GM19239 (cell line): ENCODE measurements at places on chromosomes 5 and 9.

DNA sequence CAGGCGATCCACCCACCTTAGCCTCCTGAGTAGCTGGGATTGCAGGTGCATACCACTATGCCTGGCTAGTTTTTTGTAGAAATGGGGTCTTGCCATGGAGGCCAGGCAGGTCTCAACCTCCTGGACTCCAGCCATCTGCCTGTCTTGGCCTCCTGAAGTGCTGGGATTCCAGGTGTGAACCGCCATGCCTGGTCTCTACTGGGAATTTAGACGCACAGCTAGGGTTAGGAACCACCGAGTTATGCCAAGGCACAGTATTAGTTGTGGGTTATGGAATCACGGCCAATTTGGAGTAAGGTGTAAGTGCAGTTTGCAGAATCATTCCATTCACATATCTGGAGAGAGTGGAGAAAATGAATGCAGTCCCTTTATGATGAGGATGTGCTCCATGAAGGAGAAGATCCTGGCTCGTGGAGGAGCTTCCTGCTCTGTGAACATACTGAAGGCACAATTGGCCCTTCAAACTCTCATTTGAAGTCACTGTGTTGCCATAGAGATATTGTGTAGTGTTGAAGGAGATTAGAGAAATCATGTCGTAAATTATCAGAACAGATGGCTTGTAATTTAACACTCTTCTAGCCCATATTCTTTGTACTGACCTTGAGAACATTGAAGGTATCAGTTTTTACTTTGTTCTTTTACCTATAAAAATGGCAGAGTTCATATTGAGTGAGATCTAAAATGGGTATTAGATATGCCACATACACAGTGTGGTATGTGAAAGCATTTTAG, 18.8 kb downstream of the TRIO start:
- DNase-seq: no peak

DNA sequence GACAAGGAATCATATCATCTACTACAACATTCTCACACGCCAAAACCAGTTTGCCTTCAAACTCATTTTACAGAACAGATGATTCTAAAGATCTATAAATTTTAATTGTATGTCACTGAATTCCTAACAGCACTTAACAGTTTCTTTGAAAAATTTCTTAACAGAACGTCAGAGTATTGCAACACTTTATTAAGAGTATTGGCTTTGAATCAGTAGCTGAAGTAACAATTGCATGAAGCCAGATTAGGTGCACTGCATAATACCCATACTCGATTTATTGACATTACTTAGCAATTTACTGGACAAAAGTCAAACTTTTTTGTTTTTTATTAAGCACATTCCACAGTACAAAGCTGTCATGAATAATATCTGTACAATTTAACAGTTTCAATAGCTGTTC, 75.8 kb downstream of the SMIM23 start:
- DNase-seq: no peak

- no peak for DNase-seq
These were observed 469.8 kb downstream of the ACTL7B start for GRCh38 chr9:108386032-108386431.

DNA sequence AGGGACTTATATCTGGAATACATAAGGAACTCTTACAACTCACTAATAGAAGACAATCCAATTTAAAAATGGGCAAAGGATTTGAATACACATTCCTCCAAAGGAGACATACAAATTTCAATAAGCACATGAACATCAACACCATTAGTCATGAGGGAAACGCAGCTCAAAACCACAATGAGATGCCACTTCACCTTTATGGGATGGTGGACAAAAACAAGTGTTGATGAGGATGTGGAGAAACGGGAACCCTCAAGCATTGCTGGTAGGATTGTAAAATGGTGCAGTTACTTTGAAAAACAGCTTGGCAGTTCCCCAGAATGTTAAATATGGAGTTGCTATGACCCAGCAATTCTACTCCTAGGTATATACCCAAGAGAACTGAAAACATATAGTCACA, 72.7 kb upstream of the IER5L start:
- no peak for DNase-seq

DNA sequence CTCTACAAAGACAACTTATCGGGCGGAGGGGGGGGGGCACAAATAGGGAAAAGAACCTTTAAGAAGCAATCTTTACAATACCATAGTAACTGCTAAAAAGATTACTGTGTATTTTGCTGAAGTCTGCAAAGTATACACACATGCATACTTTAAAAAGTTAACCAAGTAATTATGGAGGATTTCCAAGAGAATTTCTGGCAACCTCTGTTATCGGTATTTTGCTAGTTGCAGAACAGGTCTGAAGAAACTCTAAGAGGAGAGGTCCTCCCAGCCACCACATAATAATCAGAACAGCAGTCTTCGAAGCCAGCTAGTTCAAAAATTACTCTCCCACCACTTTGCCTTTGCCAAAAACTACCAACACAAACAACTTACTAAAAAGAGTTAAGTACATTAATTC, 56.1 kb downstream of the UBAP2 start:
- DNase-seq: no peak

DNA sequence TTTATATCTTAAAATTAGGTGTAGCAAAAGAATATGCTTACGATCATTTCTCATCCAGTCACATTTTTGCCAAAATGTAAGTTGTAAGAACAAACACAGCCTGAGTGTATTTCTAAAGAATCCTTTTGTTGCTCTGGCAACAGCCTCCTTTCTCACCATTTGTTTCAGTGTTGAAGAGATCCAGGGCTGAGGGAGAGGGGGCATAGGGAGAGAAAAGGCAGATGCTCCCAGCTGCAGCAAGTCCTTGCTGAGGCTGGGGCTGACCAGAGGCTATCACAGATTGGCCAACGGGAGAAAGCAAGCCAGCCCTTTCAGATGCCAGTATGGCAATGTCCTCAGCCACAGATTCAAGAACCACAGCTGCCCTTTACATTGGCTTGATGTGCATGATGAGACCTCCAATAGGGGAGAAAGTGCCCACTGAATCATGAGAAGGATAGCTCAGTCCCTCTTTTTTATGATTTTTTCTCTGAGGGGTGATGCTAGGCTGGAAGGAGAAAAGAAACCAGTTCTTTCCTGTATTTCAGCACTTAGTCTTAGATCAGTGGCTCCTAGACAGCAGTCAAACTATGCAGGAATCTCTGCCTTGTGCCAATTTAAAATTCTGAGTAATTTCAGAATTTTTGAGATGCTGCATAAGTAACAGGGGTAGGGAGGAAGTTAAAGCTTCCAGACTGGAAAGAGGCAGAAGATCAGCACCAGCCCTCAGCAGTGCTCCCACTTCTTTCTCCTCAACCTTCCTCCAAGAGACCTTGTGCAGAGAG, 142.1 kb downstream of the LHFPL2 start:
- no peak for DNase-seq

DNA sequence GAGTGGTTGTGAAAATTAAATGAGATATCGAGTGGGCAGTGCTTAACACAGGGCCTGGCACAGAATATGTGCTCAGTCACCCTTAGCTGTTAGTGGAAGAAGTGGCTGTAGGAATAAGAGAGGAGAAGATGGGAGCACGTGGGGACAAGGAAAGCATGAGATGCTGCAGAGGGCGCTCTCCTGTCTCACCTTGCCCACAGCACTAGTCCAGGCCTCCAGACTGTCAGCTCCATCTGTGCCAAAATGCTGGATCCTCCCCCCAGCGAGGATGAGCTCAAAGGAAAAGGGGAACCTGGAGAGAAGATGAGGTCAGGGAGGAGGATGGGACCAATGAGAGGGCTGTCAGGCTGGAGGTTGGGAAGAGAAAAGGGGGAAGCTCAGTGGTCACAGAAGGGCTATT, 12.5 kb downstream of the ARAP3 start:
- no peak for DNase-seq

DNA sequence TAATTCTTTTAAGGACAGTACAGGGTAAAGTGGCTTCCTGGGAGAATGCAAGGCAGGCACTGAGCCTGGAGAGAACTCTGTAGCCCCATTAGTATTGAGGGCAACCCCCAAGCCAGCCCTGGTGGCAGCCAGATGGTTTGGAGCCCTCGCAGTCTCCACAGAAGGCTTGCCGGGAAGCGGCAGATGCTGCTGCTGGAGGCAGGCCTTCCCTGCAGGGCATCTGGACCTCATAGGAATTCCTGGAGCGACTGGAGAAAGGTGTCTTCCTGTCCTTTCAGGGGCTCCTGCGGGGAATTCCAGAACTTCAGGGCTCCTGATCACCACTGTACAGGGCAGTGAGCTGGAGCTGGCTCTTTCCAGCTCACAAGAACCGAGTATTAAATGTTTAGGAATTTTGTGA, 167.5 kb downstream of the INSYN2B start:
- DNase-seq: no peak

GRCh38 chr9:136486823-136487620, 4.2 kb upstream of the SEC16A start:
- DNase-seq: no peak

DNA sequence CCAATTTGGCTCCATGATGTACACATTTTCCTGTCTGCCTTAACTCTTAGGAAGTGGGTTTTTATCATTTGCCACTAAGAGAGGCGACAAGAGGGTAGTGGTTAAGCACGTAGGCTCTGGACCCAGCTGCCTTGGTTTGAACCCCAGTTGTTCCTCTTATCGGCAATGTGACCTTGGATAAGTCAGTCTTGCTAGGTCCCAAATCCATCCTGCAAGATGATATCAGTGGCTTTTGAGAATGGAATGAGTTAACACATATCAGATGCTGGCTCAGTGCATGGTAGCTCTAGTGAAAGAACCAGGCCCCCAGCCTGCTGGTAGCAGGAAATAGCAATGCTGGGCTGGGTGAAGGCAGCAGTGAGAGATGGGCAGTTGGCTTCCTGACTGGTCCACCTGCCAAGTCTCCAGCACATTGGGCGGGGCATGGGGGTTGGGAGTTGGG, 72.5 kb downstream of the STK10 start:
- DNase-seq: no peak

- no peak for DNase-seq
These were observed 1.6 kb downstream of the TSLP start for GRCh38 chr5:111072949-111073682.
